ENCODE measurements at places on chromosomes 5 and 9.

DNA sequence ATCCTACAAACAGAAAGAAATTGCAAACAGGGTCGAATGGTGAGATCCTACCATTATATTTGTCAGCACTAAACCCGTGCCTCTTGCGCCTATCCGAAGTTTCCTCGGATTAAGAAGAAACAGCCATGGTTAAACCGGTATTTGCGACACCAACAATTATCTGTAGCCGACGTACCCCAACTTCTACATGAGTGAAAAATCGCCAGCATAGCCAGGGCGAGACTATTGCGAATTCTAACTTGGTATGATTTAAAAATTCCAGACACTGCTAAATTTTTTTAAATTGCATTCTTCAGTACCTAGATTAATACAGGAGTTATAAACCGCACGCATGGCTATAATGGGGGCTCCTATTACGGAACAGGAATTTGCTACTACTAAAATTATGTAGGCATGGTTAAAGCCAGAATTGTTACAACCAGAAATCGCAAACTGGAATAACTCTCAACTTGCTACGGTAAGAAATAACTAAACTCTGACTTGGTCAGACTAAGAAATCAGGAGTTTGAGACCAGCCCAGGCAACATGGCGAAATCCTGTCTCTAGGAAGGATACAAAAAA, 25.3 kb upstream of the ANXA2R start:
- DNase-seq, result peak; percentile 39

DNA sequence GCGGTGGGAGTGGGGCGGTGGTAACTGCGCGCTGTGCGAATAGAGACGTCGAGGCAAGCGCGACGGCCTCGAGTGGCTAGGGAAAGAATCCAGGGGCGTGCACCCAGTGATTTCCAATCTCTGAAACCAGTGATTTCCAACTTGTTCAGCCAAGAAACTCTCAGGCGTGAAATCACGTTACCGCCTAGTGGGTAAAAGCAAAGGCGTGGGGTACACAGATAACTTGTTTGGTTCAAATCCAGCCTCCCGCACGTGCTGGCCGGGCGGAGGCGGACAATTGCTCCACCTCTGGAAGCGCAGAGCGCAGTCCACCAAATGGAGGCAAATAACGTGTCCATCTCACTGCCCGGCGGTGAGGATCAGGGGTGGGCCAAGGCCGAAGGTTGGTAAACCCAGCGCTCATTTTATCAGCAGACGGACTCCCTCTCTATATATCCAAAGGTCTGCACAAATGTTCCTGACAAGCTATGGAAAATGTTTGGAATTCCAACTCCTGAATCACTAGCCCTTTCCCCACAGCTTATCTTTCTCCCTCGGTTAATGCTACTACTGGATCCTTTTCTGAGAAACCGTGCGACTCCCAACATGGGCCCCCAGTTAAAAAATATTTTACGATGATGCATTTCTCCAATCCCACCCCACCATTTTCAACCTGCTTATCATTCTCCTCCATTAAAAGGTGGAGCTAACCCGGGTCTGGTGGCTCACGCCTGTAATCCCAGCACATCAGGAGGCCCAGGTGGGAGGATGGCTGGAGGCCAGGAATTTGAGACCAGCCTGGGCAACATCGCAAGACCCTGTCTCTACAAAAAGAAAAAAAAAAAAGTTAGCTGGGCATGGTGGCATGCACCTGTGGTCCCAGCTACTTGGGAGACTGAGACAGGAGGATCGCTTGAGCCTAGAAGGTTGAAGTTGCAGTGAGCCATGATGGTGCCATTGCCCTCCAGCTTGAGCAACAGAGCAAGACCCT, 950 bp upstream of the FNBP1 start:
- DNase-seq, result no peak

DNA sequence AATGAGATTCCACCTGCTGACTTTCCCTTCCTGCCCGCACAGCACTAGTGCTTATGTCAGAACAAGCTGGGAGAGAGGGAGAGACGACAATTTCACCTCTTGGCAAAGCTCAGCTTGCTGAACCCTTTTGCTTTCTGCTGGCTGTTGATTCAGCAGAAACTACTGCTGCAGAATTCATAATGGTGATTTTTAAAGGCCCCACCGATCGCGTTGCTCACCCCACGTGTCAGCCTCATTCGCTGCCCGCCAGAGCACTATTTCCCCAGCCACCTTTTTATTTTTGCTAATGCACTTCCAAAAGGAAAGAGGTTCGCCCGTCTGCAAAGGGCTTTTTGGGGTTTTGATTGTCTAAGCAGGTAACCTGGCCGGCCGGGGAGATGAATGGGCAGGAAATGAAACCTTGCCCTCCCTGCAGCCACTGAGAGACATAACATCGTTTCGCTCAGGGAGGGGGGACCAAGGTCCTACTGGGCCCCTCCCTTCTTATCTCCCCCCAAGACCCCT, 1.3 kb downstream of the PPP2R2B start:
- no peak for DNase-seq

GRCh38 chr9:69801989-69802388, 18.6 kb upstream of the CFAP95 start:
- no peak for DNase-seq

- DNase-seq, result peak; percentile 63
Measured at GRCh38 chr5:120465436-120465961, 1.4 kb downstream of the PRR16 start.

GRCh38 chr9:23117616-23118015, 671.0 kb downstream of the DMRTA1 start:
- peak; percentile 87 for DNase-seq

DNA sequence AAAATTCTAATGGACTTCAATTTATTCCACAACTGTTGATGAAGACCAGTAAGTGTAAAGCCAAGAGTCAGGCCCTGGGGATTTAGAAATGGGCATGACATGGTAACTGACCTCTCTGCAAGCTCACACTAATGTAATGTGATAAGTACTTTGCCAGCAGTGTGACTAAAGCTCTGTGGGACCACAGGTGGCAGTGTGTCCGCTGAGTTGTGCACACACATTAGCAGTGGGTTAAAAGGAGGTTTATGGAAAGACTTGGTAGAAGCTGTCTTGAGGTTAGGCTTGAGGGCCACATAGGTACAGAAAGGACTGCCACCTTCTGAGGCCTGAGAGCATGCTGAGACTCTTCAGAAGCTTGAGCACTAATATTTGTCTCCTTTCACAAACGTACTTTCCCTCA, 67.6 kb downstream of the UBAP1 start:
- DNase-seq, result no peak

DNA sequence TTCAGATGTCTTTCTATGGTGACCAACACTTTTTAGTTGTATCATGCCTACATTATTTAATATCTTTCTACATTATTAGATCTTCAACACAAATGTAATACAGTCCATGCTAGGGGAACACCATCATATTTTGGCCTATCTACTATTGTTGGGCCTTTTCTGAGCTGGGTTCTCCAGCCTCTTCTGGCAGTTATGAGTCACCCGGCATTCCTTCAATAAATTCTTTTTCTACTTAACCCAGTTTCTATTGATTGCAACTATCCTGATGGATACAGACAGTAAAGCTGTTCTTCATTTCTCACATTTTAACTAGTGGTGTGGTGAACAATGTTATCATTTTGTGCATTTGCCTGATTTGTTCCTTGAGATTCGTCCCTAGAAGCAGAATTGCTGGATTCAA, 529.3 kb downstream of the BNC2 start:
- peak; percentile 53 for DNase-seq

DNA sequence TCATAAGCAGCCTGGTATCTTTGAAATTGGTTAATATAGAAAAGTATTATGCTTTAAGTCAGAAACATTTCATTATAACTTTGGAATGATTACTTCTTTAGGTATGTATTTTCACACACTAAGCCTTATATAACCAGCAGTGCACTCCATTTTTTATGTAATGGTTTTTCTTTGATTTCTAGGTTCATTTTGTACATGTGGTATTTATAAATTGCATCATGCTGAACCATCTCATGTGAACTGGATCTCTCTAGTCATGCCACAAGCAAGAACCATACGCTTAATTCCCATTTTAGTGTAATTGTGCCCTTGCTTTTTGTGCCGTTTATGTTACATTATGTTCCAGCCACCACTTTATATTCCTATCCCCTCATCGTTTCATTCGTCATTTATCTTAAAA, 38.6 kb upstream of the SRP19 start:
- DNase-seq, result peak; percentile 6

GRCh38 chr5:113373426-113373825, 61.4 kb downstream of the TSSK1B start:
- DNase-seq, result no peak

DNA sequence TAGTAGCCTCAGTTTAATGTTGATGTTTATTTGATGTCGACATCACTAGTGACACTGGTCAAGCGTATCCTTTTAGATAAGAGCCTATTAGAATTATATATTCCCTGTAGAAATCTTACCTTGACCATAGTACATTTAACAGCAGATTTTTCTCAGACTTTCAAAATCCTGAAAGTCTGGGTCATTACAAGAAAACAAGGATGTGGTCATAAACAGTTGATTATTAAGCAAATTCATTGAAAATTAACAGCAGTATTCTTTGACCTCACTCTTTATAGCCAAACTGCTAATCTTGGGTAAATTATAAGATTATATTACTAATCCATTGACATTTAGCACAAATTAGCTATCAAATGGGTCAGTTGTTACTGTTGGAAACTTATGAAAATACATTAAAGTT, 83.4 kb downstream of the GHR start:
- DNase-seq, result no peak

- DNase-seq, result no peak
Measured at GRCh38 chr9:36461323-36461722, 61.3 kb upstream of the RNF38 start.
